ENCODE measurements at places on chromosomes 5 and 9.

GRCh38 chr5:15791274-15791673 is 291.3 kb downstream of the FBXL7 start:
- no peak for DNase-seq

DNA sequence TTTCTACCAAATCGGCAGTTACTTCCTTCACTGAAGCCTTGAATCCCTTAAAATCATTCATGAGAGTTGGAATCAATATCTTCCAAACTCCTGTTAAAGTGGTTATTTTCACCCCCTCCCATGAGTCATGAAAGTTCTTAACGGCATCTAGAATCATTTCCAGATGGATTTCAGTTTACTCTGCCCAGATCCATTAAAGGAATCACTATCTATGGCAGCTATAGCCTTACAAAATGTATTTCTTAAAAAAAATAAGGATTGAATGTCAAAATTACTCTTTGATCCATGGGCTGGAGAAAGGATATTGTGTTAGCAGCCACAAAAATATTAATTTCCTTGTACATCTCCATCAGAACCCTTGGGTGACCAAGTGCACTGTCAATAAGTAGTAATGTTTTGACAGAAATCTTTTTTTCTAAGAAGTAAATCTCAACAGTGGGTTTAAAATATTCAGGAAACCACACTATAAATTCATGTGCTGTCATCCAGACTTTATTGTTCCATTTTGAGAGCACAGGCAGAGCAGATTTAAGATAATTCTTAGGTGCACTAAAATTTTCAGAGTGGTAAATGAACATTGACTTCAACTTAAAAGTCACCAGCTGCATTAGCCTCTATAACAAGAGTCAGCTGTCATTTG is 767.7 kb downstream of the DTWD2 start:
- DNase-seq, result no peak

DNA sequence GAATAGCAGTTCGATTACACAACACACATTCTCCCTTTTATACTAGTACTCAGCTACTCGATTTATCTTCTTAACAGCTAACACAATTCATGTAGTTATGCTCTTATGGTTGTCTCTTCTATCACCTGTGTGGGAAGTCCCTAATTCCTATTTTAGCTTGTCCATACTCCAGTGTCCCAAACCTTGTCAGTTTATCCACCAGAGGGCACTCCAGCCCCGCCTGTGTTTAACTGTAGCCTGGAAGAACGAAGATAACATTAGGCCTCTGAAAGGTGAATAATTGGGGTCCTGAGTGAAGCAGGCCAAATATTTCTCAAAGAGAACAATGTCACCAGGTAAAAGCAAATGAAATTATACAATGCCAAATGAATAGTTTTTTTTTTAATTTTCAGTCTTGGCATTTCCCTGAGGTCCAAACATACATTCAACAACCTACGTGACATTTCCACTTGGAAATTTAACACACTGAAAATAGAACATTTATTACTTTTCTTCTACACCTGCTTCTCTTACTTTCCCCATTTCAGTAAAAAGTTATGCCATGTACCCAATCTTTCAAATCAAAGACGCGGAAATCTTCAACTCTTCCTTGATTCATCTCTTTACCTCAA is 560.7 kb downstream of the HTR1A start:
- no peak for DNase-seq

DNA sequence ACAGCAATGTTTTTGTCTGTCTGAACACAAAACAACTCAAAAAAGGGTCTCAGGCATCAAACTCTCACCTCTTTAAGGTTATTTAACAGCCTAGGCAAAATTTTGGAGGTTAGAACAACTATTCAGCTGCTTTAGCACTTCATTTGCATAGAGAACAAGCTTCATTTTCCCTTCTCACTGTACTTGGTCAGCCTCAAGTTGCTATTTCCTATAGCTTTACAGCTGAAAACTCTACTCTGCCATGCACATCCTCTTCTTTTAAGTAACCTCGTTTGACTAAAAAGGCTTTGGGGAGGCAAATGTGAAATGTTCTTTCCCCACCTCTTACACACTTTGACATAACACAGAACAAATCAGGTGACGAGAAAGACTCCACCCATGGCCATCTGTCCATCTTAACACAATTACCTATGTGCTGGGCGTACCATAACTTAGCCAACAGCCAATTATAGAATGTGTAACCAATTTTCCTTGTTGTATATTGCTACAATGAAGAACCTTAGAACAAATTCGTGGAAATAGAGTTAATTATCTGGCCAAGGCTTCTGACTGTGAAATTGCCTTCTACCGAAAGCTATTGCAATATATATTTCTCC is 195.7 kb downstream of the DCP2 start:
- DNase-seq, result no peak

- DNase-seq, result no peak
Measured at GRCh38 chr5:55232271-55232984, 980 bp downstream of the CCNO start.

DNA sequence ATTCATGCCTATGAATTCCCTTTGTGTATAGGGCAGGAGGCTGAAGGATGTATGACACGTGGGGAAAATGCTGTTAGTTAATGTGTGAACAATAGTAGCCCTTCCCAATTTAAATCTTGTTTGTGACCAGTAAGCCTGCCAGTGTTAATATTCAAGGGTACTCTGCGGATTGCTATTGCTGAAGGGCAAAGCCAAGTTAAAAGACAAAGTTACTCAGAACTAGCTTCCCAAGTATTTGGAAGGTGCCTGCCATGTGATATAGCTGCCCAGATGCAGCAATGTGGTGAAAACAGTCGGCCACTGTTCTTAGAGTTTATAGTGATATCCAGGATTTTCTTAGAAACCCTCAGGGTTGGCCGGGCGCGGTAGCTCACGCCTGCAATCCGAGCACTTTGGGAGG is 34.6 kb downstream of the MARVELD2 start:
- no peak for DNase-seq

DNA sequence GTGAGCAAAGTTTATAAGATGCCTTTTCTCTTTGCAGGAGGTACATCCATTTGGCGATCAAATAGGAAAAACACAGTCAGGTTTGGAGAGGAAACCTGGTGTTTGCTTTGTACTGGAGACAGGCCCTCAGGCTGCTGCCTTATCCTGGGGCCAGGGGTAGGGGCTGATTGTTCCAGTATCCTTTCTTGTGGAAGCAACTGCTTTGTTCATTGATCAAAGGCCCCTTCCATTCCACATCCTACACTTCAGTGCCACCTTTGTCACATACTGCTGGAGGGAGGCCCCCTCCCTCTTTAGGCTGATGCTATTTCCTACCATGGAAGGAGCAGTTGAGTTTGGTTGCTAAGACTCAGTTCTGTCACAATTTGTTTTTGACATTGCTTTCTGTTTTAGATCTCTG is 778.1 kb downstream of the TLR4 start:
- DNase-seq, result no peak

- DNase-seq, result no peak
Measured at GRCh38 chr9:105672711-105673234, 10.5 kb downstream of the TAL2 start.

DNA sequence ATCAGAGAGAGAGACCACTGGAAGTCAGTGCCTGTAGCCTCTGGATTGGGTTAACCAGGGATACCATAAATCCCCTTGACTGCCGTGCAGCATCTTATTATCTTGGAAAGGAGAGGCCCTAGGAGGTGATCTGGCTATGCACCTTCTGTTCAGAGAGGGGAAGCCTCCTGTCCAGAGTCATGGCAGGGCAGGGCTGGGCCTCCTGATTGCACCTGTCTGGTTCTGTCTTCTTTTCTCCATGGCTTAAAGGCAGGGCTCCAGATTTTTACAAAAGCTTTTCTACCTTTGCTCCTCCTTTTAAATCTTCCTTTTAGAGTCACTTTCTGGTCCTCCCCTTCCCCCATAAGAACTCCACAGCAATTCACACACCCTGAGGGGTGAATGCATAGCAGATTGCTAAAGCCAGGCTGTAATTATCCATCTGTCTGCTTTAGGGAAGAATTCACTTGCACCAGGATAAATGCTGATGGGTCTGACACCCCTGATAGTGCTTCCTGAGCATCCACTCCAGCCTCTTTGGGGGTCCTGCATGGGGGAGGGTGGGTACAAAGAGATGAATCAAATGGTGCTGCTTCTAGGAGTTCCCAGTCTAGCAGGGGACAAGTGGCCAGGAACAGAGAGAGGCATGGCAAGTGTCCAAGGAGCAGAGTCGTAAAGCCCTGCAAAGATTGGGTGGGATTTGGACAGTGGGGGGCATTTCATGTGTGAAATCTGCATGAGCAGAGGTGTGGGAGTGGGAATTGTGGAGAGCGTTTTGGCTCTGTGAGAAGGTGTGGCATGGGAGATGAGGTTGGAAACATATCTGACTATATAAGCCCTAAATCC is 141.3 kb upstream of the ALDH1B1 start:
- DNase-seq, result peak; percentile 59

GRCh38 chr5:126969548-126969947 is 60.8 kb downstream of the MARCHF3 start:
- no peak for DNase-seq

DNA sequence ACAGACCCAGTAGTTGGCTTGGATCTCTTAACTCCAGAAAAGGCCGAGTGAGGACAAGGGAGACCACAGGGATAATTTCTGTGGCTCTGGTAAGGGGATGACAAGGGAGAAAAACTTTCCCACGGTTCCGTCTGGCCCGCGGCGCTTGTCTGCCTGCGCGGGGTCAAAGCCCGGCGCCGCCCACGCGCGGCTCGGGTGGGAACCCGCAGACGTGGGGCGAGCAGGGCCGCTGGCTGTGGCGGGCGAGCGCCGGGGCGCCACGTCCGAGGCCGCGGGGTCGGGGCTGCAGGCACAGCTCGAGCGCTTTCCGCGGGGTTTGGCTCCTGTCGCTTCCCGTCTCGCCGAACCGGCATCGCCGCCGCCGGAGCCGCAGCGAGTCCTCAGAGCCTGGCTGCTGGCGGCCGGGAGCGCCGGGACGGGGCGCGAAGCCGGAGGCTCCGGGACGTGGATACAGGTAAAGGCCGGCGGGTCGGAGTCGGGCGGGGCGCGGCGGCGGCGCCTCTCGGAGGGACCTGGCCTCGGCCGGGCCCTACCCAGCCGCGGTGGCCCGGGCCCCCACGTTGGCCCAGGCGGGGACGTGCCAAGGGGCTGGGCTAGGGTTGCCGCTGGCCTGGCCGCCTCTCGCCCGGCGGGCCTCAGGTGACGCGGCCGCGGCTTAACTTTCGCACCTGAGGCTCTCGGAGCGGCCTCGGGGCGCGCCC is at the start of gene RNF180:
Gene RNF180, plus strand, starts transcription at position 344 of the 701 bp plus-strand sequence. CDS start 34,965 bp downstream, outside the sequence.
- DNase-seq, result no peak

GRCh38 chr9:33048054-33048465 is 23.0 kb downstream of the DNAJA1 start:
- no peak for DNase-seq

DNA sequence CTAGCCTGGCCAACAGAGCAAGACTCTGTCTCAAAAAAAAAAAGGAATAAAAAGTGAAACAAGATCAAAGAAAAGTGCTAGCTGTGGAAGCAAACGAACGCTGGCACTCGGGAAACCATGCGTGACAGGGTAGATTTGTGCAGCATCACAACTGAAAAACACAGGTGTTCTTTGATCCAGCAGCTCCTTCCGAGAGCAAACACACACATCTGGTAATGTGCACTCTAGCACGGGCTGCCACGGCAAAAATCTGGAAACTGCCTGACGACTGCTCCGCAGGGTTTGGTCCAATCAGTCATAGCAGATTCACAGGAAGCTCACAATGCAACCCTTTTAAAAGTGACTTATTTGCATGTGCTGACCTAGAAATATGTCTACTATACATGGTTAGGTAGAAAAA is 80.0 kb downstream of the SYK start:
- no peak for DNase-seq

DNA sequence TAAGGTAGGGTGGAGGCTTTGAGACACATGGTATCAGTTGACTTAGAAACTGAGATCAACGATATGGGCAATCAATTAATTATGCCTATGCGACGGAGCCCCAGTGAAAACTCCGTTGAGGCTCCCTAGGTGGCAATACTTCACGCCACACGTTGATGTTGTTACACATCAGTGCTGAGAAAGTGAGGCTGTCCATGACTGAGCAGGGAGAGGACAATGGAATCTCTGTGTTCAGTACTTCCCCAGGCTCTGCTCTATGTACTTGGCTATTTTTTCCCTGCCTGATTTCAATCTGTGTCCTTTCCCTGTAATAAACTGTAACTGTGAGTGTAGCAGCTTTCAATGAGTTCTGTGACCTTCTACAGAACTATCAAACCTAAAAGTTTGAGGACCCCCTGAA is 211.7 kb downstream of the SNCAIP start:
- no peak for DNase-seq

GRCh38 chr9:130898552-130898852 is 1.9 kb upstream of the QRFP start:
- DNase-seq, result no peak

- no peak for DNase-seq
Measured at GRCh38 chr9:124854822-124855221, 1.6 kb downstream of the WDR38 start.

DNA sequence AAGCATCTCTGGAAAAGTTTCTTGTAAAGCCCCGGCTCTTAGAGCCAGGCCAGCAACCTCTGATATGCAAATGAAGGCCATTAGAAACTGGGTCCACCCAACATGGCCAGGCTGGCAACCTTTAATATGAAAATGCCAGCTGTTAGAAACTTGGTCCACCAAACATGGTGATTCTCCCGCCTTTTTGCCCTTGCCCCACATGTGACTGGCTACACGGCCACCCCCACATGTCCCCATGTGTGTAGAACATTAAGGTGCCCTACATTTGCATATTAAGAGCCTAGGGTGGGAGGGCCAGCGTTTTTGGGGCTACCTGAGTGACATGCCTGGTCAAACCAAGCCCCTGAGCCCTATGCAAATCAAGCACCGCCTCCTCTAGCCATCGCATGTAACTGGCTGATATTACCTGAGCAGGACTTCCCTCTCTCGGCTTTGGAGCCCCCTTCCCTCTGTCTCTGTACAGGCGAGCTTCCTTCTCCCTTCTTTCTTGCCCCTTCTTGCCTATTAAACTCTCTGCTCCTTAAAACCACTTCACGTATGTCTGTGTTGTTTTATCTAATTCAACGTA is 39.0 kb downstream of the S100Z start:
- DNase-seq, result no peak

- no peak for DNase-seq
Measured at GRCh38 chr9:38708759-38709158, 11.2 kb downstream of the FAM240B start.

DNA sequence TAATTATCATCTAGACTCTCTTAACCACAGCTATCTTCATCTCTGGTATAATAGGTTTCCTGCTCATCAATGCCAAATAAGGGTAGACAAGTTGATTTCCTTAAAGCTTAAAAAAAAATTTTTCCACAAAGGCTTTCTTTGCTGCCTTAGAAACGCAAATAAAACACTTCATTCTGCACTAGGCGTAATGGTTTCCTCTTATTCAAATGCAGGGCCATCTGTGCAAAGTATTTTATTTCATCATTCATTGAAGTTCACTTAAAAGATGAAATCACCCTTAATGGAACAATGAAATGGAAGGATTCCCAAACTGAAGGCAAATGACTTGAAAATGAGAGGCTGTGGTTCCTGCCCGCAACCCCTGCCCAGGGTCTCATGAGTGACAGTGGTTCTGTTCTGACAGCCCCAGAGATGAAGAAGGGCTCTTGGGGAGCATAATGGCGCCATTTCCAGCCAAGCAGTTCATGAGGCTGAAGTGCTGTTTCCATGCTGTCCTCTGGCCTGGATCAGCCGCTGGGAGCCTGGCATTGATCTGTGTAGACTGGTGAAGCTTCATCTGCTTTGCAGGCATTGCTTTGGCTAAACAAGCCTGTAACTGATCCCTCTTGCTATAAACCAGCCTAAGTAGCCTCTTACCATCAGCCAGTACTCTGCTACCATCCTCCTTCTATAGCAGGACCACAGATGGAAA is 276.9 kb upstream of the WWC1 start:
- no peak for DNase-seq
